Esophagus mucosa (tissue), 1 donor: ENCODE measurements at places on chromosomes 5 and 9.

- ATAC-seq: no peak
Observed at GRCh38 chr5:12780536-12780935, 876.3 kb upstream of the CTNND2 start.

DNA sequence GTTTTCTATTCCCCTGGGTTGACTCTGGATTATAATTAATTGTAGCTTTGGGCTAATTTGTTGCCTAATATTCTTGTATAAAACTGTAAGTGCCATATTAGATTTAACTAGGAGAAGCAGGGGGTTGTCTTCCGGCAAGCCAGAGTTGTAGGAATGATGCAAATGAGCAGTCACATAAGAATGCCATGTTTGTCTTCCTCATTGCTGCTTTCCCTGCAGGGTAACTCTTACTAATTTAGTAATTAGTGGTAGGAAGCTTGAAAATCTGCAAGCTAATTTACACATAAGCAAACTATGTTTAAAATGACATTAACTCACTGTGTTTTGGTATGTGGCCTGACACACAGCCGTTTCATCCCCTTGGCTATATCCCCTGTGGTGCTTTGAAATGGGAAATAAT is 527.8 kb downstream of the KCTD16 start:
- no peak for ATAC-seq

DNA sequence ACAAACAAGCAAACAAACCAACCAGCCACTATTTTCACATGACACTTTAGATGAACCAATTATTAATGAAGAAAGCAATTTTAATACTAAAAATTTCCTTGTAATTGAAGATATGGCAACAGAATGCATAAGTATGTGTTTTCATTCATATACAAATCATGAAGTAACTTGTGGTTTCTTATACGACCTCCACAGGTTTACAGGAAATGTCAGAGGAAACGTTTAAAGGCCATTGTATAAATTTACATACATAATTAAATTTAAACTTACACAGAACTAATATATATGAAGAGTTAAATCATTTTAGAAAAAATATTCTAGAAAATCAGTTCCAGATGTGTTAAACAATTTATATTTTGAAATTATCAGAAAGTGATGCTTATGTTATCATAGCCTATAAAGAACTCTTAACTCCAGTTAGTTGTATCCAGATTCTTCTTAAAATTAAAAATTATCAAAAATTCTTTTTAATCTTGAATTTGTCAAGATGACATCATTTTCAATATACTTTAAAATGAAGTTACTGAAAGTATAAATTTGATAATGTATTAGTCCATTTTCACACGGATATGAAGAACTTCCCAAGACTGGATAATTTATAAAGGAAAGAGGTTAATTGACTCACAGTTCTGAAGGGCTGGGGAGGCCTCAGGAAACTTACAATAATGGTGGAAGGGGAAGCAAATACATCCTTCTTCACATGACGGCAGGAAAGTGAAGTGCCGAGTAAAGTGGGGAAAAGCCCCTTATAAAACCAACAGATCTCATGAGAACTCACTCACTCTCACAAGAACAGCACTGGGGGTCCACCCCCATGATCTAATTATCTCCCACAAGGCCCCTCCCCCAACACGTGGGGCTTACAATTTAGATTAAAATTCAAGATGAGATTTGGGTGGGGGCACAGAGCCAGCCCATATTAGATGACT is 192.0 kb downstream of the PIK3R1 start:
- no peak for ATAC-seq

DNA sequence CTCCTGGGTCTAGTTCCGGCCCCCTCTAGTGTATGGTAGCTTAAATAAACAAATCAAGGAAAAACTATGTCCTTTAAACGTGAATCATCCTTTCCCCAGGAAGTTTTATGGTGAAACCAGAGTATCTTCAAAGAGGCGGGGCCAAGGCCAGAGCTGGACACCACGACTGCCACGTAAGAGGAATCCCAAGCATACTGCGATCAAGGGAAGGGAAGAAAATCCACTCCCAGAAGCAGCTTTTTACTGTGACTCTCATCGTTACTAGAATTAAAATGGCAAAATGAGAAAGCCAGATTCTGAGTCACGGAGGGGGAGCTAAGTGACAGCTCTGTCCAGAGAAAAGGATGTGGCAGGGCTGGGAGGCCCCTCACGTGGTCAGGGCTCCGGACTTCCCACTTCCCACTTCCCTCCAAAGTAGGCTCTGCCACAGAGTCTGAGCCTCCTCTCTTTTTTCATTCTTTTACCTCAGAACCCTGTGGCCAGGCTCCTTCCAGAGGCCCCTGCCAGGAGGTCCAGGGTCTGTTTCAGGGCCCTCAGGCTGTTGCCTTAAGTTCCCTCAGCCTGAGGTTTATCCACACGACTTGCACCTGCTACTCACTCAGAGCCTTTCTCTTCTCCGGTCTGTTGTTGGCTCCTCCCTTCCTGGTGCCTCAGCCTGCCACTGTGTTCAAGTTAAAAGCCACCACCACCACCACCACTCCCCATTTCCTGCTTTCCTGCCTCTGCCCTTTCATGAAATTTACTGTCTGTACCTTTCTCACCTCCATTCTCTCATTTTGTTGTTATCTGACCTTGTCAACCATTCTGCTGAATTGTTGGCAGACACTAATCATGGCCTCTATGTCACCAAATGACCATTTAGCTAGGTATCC is 1.4 kb upstream of the GLRX start:
- peak; percentile 29 for ATAC-seq

- peak; percentile 84 for ATAC-seq
Observed at GRCh38 chr5:75601996-75602395, 9.3 kb upstream of the ANKDD1B start.

DNA sequence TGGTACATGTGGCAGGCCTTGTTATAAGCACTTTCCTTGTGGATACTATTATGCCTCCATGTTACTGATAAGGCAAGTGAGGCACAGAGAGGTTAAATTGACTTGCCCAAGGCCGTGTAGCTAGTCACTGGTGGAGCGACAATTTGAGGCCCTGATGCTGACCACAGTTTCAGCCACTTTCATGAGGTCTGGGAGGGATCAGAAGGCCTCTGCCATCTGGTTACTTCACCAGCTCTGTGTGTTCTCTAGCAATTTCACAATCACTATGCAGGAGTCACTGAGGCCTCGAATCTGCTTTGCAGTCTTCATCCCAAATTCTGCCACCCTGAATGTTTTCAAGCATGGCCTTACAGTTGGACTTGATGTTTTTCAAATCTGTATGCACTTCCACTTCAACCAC is 9.1 kb downstream of the LRRC70 start:
- no peak for ATAC-seq

GRCh38 chr5:137833463-137833862 is 34.2 kb upstream of the MYOT start:
- peak; percentile 98 for ATAC-seq

DNA sequence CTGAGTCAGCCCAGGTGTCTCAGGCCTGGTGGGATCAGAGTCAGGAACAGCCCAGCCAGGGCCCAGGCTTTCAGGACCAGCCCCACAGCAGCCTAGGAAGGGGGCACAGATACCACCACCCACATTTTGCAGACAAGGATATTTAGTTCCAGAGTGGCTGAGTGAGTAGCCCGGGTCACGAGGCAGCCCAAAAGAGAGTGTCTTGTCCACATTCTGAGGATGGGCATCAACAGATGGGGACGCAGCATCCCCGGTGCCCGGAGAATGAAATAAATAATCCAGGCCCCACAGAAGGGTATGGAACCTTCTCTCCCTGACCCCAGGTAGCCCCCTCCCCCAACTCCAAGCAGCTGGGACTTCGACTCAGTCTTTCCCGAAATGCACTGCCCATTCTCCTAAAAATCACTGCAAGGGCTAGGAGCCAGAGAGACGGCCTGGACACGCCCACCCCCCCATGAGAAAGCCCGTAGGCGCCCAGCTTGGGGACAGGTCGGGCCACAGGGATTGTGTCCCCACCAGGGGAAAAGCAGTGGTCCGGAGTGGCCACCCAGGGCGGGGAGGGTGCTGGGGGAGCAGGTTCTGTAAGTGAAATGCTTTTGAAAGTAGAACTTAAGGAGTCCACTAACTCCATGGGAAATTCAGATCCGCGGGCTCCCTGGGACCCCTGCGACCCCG is 6.9 kb downstream of the LHX3 start:
- ATAC-seq: no peak

GRCh38 chr9:129678844-129679243 is 13.4 kb downstream of the PRRX2 start:
- no peak for ATAC-seq

DNA sequence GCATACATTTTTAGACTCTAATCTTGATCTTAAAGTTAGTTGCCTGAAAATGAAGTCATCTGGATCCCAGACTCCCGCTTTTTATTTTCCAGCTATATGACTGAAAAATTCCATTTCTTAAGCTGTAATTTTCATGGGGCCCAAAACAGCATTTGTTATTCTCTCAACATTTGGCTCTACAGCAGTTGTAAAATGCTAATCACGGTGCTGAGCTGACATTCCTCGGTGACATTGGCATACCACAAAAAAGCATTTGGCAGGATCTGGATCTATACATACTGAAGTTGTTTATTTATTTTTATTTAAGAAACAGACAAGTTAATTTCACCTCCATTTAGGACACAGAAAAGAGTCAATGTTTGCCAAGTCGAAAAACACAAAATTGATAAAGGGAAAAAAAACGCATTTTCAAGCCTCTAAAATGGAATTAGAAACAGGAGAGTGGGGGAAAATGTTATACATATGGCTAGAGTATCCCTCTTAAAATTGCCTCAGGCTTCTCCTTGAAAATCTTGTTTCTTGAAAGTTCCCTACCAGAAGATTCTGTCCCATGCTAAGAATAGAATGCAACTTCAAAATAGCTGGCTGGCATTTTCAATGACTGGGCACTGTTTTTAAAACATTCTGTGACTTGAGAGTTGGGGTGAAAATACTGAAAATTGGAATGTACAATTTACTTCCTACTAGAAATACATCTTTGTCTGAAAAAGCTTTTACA is 207.5 kb upstream of the TBCA start:
- ATAC-seq: no peak

DNA sequence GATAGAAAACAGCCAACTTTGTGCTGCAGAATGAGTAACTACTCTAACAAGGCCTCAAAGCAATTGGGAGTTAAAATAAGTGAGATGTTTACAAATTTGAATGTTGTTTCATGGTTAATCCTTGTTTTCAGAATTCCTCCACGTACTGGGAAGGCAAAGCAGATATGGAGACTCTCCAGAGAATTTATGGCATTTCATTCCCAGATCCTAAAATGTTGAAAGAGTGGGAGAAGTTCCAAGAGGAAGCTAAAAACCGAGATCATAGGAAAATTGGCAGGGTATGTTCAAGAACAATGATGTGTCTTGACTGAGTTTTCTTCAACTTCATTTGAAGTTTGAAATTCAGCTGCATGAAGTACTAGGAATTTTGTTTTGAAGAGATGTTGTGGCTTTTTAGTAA is 16.4 kb downstream of the TARS1 start:
- ATAC-seq: no peak

- no peak for ATAC-seq
Observed at GRCh38 chr9:103731541-103731940, 362.6 kb upstream of the SMC2 start.

- ATAC-seq: no peak
Observed at GRCh38 chr9:117303643-117304230, 111.1 kb downstream of the ASTN2 start.

GRCh38 chr5:9438596-9439354 is 107.1 kb downstream of the SEMA5A start:
- ATAC-seq: no peak

- no peak for ATAC-seq
Observed at GRCh38 chr5:119470851-119471451, 18.7 kb downstream of the HSD17B4 start.

DNA sequence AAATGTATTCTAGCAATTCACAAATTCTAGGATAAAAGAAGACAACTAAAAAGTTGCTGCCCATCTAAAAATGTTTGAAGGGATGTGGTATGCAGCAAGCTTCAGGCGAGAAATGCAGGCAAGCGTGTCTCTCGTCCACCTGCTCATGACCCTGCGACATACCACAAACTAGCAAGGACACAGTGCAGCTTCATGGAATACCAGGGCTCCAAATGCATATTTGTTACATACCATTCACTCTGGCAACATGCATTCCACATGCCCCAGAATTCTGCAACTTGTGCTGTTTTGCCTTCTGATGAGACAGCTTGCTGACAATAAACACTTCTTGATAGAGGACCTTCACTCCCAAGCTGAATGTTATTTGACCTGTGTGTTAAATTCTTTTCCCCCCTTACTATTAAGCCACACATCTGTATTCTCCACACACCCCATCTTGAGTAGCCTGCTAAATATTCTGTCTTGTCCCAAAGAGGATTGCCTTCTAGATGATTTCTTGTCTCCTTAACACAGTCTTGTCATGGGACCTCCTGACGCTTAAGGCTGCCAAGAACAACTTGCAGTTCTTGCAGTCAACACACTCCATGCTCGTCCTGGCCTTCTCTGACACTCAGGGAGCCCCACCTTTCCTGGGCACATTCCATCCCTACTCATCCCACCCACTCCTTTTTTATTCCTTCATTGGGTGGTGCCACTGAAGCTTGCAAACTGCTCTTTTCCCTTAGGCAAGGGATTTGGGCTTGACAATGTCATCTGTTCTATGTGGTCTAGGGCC is 340.5 kb downstream of the PIK3R1 start:
- ATAC-seq: no peak

GRCh38 chr5:159456722-159457465 is 126.6 kb upstream of the IL12B start:
- peak; percentile 52 for ATAC-seq
